ENCODE measurements at places on chromosomes 6 and 20.

DNA sequence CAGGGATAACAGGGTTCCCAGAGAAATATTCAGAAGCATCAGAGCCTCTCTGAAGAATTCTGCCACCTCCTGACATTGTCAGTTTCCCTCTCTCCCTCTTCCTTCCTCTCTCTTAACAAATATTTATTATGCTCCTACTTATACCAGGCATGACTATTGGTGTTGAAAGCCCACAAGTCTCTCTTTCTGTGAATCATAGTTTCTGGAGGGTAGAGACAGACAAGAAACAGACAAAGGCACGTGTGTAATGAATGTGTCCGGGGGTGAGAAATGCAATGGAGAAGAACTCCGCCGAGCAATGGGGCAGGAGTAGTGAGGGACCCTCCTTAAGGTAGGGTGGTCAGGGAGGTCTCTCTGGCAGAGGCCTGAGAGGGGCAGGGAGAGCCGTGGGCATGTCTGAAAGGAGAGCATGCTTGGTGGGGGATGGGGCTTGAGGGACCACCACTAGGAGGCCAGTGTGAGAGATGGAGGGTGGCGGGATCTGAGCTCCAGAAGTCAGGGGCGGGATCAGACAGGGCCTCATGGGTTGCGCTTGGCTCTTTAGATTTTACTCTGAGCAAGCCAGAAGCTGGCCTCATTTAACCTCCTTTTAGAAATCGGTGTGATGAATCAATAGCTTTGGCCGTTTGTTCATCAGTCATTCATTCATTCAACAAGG is 57.3 kb downstream of the EYA2 start:
- peak; percentile 79 for DNase-seq

GRCh38 chr6:27608916-27609883 is 136.3 kb upstream of the ZNF184 start:
- peak; percentile 49 for DNase-seq

GRCh38 chr20:10954908-10955580 is 281.2 kb upstream of the JAG1 start:
- DNase-seq, result peak; percentile 26

- DNase-seq, result peak; percentile 29
Observed at GRCh38 chr6:93468291-93468690, 48.9 kb upstream of the EPHA7 start.

- DNase-seq, result no peak
Observed at GRCh38 chr6:104952911-104953399, 4.0 kb upstream of the LIN28B start.

GRCh38 chr20:51132279-51132678 is 109.4 kb upstream of the KCNG1 start:
- peak; percentile 16 for DNase-seq

GRCh38 chr6:36349240-36349639 is 12.6 kb upstream of the BNIP5 start:
- DNase-seq, result no peak

DNA sequence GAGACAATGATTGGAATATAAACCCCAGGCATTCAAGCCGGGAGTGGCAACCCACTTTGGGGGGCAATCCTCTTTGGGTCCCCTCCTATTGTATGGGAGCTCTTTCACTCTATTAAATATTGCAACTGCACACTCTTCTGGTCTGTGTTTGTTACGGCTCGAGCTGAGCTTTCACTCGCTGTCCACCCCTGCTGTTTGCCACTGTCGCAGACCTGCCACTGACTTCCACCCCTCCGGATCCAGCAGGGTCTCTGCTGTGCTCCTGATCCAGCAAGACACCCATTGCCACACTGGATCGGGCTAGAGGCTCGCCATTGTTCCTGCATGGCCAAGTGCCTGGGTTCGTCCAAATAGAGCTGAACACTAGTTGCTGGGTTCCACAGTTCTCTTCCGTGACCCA is 222.8 kb upstream of the MANEA start:
- no peak for DNase-seq

GRCh38 chr6:158761746-158762145 is 57.4 kb downstream of the EZR start:
- no peak for DNase-seq

Measured in fibroblast of skin of right biceps (primary cell).